ENCODE measurements at places on chromosomes 3 and 15.

- peak; percentile 51 for DNase-seq
These were observed 1.9 kb upstream of the PLCD1 start for GRCh38 chr3:38031022-38031994.

GRCh38 chr15:71072423-71072822 lies 42.8 kb upstream of the THSD4 start:
- no peak for DNase-seq

DNA sequence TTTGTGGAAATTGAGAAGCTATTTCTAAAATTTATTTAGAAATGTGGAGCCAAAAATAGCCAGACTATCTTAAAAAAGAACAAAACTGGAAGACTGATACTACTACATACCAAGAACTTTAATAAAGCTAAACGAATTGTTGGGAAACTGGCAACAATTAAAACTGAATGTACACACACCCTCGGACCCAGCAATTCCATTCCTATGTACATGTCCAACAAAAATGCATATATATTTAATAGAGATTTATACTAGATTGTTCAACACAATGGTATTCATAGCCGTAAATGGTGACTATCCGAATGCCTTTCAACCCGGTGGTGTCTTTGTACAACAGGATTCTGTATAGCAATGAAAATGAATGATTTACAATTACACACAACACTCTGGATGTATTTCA lies 136.5 kb upstream of the RASGRP1 start:
- no peak for DNase-seq

- no peak for DNase-seq
These were observed 134.2 kb upstream of the RAD18 start for GRCh38 chr3:9097495-9097894.

GRCh38 chr3:118556983-118557382 lies 477.7 kb downstream of the IGSF11 start:
- no peak for DNase-seq

- peak; percentile 54 for DNase-seq
These were observed 141.9 kb upstream of the C2CD4B start for GRCh38 chr15:62306851-62307504.

DNA sequence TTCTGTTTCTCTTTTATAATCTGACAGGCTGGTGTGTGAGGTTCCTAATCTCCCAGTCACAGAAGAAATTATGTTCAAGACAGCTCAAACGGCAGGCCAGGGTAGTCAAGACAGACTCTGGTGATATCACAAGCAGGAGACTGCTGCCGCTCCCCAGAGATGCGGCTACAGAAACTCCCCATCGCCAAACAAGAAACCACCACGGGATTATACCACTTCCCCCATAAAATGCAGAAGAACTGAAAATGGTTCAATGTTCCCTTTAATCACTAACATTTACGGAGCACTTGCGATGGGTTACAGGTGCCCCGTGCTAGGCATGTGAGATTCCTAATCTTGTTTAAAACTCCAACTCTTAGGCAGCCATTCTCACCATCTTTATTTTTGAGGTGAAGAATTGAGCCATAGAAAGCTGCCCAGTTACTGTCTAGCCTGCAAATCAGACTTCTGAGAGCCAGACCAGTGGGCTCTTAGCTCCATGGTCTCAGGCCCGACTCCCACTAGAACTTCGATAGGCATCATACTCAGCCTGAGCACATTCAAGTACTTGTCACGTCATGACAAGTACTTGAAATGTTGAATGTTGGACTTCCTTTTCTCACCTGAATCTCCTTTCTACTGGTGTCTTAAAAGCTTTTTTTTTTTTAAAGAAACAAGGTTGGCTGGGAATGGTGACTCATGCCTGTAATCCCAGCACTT lies 58.4 kb downstream of the TBC1D2B start:
- peak; percentile 91 for DNase-seq

DNA sequence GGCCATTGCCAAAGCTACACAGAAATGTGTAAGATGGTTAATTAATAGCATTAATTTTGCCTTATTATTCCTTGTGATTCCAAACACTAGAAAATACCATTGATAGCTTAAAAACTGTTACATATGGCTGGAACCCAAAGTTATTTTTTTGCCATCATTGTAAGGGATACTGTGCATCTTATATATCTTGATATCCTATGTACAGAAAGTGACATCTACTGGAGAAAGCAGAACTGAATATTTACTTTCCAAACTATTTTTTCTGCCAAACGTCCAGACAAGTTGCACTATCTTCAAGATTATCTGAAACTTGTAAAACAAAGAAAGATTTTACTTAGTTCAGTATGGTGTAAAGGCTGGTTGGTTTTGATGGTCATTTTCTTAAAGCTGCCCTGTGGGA lies 33.3 kb upstream of the MEIS2 start:
- DNase-seq = no peak

DNA sequence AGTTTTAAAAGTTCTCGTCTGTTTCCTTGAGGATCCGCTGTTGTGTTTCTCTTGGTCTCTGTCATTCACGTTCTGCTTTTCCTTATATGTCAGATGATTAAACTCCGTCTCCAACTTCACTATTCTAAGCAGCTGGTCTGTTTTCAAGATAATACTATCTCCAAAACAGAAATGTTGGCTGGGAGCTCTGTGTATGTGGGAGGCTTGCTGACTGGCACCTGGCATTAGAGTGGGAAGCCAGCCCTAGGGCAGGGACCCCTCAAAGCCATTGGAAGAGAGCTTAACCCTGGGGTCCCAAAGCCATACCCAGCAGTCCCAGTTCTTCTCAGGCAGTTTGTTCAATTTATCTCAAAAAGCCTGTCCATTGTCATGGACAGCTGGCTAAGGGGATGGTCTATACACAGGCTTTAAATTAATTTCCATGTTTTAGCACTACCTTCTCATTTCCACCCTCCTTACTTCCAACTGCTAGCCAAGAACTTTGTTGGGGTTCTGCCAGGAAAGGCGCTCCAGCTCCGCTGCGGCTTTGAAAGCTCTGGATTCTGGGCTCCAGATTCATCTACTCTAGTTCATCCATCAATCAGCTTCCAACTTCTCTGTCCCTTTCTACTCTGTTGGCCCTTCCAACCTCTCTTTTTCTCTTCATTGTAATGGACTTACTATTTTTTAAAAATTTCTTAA lies 9.2 kb downstream of the BTBD1 start:
- no peak for DNase-seq

- DNase-seq = no peak
These were observed at the start of gene MUC4 for GRCh38 chr3:195811756-195812155. MUC4 (minus strand) TSS chr3:195811929; CDS start chr3:195811817, 112 bp downstream.

GRCh38 chr3:45816544-45816943 lies 20.2 kb upstream of the SLC6A20 start:
- DNase-seq = no peak

DNA sequence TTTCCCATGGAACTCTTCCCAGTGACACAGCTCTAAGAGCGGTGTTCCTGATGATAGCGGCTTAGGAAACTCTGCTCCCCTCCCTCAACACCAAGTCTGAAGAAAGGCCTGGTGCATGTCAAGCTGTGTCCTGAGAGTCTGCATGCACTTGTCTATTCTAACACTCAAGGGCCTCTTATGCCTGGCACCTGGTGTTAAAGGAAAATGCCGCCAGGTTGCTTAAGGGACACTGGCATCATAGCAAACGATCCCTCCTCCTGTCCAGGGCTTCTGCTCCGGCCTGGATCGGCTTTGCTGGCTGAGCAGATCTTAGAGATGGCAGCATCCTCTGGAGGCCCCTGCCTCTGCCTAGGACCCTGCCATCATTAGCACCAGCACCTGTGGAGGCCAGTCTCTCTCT lies 121.7 kb downstream of the MEGF11 start:
- DNase-seq = no peak

DNA sequence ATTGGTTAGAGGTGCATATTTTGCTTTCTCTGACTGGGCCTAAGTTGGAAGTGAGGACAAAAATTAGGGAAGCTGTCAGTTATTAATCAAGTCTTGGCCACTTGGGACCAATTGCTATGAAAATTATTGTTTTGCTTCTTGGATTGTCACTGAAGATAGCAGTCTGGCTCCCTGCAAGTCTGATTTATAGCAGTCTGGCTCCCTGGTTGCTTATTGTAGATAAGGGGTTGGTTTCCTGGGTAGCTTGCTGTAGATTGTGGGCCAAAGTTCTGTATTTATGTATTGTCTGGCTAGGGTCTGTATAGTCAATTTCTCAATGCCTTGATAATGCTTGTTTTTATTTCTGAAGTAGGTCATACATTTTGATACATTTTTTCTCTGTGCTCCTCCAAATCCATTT lies 13.3 kb upstream of the DRD3 start:
- DNase-seq = no peak

- no peak for DNase-seq
These were observed 44.9 kb upstream of the ZNF385D start for GRCh38 chr3:21795921-21796320.

GRCh38 chr3:69445024-69445423 lies 59.1 kb upstream of the FRMD4B start:
- DNase-seq = no peak

All from inflammatory macrophage (primary cell).